Activated CD4-positive, CD25-positive, alpha-beta regulatory T cell (primary cell): ENCODE measurements at places on chromosomes 12 and 14.

- DNase-seq: no peak
Observed at GRCh38 chr12:58919231-58920101, 838 bp downstream of the LRIG3 start.

GRCh38 chr14:89117012-89117411 lies 292.6 kb downstream of the TTC8 start:
- DNase-seq: no peak

DNA sequence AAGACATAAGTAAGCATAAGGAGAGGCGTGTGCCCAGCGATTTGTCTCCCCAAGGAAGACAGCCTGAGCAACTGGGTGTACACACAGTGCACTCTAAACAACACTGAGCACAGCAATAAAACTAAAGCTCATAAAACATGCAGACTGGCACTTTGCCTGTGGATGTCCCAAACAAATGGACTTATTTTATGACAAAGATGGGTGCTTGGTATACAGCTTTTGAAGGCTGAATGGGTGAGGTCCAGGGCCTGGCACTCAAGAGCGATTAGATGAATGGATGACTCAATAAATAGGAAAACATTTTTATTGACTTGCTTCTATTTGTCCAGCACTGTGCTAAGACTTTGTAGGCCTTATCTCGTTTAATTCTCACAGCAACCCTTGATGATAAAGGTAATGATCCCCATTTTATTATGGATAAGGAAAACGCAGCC lies 28.5 kb downstream of the LGMN start:
- DNase-seq: no peak

- DNase-seq: peak; percentile 42
Observed at GRCh38 chr12:55996201-55996714, 818 bp upstream of the SUOX start.

DNA sequence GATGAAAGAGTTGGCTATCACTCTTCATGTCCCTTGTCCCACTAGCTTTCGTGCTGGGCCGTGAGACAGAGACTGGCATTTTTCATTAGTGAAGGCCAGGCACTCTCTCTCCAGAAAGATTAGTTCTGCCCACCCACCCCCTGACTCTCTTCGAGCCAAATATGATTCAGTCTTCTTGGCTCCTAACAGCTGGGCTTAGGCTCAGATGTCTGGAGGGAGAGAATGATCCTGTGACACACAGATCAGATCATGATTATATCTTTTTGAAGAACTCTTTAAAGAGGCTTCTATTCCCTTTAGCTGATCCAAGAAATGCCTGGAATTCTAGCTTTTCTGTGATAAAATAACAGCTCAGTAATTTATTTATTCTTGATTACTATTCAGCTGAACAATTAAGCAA lies 5.2 kb upstream of the GNG2 start:
- DNase-seq: no peak

DNA sequence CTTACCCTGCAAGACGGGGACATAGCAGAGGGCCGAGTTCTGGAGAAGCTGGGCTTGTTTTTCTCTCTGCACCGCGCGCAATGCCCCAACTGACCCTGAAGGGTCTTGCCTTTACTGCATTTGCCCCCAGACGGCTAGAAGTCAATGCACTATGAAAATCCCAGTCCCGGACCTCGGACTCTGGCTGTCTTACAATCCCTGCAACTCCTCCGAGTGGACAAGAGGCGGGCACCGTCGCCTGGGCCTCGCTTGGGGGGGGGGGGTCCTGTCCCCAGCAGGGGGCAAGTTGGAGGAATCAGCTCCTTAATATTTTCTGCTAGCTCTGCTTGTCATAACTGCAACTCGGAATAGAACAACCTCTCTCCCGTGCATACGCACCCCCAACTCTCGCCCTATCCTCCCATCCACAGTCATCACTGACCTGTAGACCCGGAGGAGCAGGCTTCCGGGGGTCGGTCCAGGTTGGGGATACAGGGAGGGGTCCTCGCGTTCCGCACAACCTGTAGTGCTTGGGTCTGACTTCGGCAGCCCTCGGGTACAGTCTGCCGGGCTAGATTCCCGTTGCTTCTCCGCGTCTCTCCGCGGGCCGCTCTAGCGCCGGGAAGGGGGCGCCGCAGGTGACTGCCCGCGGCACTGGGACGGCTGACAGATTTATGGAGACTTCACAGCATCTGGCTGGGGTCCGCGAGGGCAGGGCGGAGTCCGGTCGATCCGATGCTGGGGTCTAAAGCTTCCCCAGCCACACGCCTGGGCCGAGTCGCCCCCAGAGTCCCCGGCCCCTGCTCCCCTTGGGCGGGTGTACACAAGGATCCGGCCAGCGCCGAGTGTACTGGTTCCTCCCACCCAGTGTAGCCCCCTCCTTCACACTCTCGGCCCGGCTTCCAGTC lies 3.3 kb upstream of the PAX9 start:
- no peak for DNase-seq

GRCh38 chr14:59256331-59256730 lies 67.9 kb downstream of the DAAM1 start:
- no peak for DNase-seq

GRCh38 chr12:46452061-46452615 lies 79.6 kb upstream of the SLC38A2 start:
- no peak for DNase-seq

- no peak for DNase-seq
Observed at GRCh38 chr12:64696080-64696741, 63.0 kb downstream of the GNS start.

DNA sequence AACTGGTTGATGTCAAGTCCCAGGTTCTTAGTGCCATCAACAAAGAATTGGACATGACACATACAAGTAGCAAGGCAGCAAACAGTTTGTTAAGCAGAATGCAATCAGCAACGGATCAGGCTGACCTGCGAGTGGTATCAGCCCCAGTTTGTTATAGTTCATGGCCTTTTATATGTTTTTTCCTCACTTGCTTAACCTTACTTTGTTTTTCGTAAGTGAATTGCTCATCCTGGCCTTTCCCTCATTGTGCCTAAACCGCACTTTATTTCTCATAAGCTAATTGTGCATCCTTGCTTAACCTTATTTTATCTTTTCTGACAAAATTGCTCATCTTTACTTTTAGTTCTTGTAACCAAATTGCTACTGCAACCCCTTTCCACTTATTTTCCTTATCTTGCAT lies 4.1 kb downstream of the ETFBKMT start:
- no peak for DNase-seq

DNA sequence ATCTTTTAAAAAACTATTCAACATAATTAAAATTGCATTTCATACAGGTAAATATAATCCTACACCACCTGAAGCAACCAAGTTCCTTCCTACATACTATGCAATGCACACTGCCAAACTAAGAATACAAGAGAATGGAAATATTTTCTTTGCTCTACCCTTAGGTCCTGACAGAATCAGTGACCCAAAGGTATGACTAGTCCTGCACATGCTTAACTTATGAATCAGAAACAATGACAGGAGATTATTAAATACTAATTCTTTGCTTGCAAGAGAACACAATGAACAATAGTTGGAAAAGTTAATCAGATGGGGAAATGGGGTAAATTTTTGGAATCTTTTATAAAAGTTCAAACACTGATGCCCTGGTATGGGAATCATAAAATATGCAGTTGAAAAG lies 220.1 kb downstream of the SOX5 start:
- no peak for DNase-seq

DNA sequence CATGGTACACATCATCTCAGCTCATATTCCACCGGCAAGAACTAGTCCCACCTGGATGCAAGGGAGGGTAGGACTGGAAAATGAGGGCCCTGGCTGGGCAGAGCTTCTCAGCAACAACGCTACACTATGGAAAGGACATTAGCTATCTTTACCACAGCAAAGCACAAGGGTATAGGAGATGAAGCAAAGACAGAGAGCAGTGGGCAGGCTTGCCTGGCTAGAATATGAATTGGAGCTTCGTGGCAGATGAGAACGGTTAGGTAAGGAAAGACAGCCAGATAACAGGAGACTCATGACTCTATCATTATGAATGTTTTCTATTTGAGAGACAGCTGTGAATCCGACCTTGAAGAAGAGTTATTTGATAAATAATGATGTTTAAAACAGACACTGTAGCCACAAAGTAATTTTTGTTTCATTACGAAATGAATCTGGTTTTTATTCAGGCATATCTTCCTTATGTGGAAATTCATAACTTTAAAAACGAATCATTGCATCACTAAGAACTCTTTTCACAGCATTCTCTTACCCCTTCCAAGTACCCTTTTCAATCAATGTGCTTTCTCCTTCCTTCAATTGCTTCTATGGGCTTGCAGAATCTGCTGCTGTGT lies 59.1 kb upstream of the PCED1B start:
- DNase-seq: no peak

DNA sequence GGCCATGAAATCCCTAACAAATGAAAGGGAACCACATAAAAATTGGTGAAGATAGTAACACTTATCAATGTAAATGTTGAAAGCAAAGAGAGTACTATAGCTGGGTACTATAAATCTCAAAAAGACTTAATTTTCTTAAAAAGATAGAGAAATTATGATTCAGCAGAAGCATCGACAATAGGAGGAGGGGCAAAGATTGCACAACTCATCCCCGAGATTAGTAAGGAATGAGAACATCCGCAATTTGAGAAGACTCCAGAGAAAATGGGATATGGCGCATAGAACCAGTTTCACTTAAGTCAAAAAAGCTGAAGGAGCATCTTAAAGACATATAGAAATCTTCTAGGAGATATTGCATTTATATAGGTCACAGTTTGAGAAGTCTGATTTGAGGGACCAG lies 220.2 kb upstream of the SLC16A7 start:
- no peak for DNase-seq

- DNase-seq: no peak
Observed at GRCh38 chr12:114784526-114784925, 100.6 kb upstream of the TBX3 start.
